ENCODE measurements at places on chromosomes 12 and 14.
A peak's percentile ranks its signal among the peaks of the same experiment; 100 is the strongest.

DNA sequence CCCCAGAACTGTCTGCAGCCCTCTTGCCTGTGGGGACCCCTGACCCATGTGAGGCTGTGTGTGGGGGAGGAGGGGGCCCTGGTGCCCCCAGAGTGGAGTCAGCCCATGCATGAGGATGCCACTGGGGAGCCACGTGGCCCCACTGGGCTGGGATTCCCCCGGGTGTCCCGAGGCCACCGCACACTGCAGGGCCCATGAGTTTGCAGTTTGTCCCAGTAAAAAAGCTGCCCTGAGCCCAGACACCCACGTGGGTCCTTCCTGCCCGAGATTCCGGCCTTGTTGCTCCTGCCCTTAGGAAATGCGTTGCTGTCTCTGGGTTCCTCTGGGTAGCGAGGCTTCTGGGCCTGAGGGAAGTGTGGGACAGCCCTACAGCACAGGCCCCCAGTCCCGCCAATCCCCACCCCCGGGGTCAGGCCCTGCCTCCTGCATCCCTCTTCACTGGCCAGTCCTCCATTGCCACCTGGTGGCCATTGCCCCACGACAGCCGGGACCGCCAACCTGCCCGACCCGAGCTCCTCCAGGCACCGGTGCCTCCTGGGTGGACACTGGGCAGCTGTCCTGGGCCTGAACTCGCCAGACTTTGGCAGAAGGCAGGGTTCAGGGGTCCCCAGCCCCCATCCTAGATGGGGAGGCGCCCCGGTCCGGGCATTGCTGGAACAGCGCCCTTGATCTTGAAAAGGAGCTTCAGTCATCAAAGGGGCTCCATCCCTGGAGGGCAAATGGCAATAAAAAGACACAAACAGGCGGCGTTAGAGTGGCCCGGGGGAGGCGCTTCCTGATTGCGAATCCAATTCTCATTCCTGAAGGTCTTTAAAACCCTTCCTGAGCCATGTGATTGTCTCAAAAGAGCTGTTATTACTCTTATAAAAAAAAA is 15.6 kb upstream of the C14orf180 start:
- DNase-seq: peak; percentile 42

- DNase-seq: no peak
Observed at GRCh38 chr12:30286345-30286926, 409.2 kb downstream of the IPO8 start.

DNA sequence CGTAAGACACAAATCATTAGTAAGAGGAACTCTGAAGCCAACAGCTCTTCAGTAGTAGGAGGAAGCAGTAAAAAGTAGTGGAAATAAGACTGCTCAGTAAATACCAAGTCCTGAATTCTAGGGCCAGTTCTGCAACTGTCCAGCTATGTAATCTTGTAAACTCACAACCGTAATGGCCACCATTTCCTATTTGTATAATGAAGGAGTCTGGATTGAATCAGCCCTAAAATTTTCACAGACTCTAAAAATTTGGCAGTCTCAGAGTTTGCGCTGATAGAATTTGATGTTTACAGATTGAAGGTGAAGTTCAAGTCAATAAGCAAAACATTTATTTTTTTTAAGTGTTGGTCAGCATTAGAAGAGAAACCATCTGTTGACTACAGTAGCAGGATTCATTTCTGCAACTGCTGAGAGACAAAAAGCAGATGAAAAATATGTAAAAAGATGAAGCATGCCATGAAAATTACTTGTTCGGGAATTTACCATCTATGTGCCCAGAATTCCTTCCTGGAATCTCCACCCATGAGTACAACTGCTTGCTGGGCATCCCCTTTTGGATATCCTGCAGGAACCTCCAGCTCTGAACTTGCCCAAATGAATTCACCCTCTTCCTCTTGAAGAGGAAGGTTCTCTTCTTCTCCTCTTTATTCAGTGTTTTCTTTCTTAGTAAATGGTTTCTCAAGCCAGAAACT is 47.5 kb downstream of the GALNT4 start:
- DNase-seq: no peak

DNA sequence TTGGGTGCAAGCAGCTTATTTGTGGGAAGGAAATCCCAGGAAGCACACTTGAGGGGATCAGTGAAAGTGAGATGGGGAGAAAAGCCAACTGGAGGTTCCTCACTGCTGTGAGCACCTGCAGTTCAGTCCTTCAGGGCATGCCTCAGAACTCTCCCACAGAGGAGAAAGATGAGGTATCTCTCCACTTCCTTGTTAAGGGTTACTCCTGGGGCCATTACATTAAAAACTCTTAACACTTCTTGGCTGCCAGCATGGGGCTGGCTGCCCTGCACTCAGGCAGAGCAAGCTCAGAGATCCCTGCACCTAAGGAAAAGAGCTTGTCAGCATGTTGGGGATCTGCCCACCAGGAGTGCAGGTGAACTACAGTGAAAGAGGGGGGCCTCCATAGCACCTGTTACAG is 28.8 kb downstream of the FERMT2 start:
- DNase-seq: no peak

DNA sequence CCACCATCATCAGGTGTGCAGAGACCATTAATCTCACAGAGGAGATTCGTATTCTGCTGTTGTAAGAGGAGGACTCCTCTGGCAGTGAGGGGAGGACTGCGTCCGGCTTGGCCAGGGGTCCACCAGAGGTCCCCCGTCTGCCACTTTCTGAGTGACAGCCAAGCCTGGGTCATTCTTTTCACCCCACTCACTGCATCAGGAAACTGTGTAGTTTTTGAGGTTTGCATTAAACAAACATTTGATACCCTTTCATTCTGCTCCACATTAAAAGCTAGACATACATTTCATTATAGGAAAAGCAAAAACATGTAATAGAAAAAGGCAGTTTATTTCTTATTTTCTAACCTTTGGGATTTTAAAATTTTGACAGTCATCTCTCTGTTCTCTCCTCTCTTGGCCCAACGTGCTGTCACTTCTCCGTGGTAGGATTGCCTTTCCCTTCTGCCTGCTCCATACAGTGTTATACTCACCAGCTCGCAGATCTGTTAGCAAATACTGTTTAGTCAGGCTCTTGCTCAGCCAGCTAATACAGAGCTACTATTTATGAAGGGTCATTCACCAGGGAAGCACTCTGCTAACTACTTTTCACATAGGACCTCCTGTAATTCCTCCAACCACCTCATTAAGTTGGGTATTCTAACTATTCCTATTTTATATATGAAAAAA is 99.3 kb downstream of the PELI2 start:
- DNase-seq: no peak

DNA sequence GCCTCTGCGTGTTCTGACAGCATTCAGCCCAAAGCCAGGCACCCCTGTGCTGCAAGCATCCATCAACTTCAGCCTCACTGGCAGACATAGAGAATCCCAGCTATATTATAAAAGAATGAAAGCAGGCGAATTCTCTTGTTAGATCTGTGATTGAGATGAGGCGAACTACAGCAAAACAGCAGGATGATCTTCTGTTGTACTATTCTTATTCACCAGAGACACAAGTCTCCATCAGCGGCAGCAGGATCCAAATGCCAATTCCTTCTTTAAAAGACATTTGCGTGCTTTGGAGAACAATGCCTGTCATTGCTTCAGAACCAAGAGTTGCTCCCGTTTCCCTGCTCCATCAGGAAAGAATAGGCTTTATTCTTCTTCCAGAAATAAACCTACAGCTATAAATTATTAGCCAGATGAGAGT is 188.9 kb downstream of the SLC41A2 start:
- no peak for DNase-seq

GRCh38 chr14:45679853-45680252 is 426.9 kb upstream of the MIS18BP1 start:
- DNase-seq: no peak
